ENCODE measurements at places on chromosomes 2 and 18.

GRCh38 chr2:60745761-60746160 lies 10.3 kb upstream of the PAPOLG start:
- no peak for DNase-seq

- DNase-seq: no peak
These were observed 72.9 kb downstream of the PKP4 start for GRCh38 chr2:158529379-158530259.

DNA sequence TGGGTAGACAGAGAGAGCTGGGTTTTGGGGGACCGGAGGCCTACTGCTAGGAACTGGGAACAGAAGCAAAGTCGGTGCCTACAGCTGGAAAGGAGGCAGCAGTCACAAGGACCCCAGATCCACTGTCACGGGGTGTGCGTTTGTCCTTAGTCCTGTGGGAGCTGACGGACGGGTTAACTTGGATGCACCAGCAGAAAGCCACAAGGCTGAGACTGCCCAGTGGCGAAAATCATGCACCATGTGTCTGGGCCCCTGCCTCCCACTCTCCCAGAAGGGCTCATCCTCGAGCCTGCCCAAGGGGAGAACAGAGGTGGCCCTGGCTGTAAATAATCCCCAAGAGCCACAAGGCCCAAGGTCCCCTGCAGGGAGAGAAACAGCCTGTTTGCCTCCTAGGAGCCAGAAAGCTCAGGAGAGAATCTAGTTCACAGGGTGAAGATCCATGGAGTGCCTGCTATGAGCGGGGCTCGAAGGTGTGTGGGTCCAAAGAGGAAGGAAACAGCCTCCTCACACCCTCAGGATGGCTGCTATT lies 11.7 kb upstream of the RALB start:
- no peak for DNase-seq

DNA sequence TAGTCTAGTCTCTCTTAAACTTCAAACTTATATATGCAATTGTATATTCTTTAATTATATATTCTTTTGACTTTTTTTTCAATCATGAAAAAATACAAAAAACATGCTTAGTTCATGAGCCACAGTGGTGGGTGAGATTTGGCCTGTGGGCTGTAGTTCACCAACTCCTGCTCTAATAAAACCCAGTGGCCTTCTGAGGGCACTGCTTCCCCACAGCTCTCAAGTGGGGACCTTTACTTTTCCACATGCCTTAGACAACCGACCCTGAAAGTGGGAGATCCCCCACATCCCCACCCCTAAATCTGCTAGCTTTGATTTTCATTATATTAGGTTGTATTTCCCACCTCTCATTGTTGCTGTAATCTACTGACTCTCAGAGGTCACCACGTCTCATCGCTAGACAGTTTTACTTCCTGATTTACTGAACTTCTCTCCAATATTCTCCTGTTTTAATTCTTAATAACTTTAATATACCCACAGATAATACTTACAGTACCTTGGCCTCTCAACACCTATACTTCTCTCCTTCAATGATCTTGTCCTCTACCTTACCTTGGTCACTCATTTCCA lies 57.3 kb downstream of the ROCK1 start:
- no peak for DNase-seq

- DNase-seq: no peak
These were observed 36.0 kb upstream of the BIN1 start for GRCh38 chr2:127142663-127143630.

- no peak for DNase-seq
These were observed 52.3 kb upstream of the ROCK1 start for GRCh38 chr18:21163647-21164547.

- DNase-seq: no peak
These were observed 91.1 kb upstream of the NOL4 start for GRCh38 chr18:34315591-34316352.

DNA sequence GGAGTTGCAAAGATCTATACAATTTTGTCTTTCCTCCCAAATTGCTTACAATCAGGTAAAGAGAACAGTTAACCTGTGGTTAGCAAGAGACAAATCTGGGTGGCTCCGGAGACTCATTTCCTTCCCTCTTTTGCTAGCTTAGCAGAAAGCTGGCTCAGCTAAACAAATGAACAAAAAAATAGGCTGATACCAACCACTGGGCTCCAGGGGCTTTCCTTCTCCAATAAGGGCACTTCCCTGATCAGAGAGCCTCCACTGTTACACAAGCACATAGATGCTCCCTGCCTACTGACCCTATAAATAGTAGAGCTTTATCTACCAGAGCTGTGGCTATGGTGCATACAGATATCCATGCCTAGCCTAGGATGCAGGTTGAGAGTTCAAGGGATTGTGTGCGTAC lies 90.1 kb upstream of the ARL5A start:
- no peak for DNase-seq

GRCh38 chr2:30450025-30450424 lies 3.0 kb downstream of the LCLAT1 start:
- DNase-seq: no peak

DNA sequence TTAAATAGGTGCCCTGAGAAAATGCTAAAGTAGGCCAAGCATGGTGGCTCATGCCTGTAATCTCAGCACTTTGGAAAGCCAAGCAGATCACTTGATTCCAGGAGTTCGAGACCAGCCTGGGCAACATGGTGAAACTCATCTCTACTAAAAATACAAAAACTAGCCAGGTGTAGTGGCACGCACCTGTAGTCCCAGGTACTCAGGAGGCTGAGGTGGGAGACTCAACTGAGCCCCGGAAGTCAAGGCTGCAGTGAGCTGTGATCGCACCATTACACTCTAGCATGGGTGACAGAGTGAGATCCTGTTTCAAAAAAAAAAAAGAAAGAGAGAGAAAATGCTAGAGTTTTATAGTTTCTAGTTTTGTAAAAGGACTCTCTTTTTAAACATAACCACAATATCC lies 12.0 kb downstream of the ANKRD44 start:
- no peak for DNase-seq

GRCh38 chr18:7898181-7898580 lies 331.1 kb downstream of the PTPRM start:
- no peak for DNase-seq

- no peak for DNase-seq
These were observed 182.7 kb downstream of the RPIA start for GRCh38 chr2:88874063-88874657.

GRCh38 chr2:40344364-40344763 lies 107.5 kb downstream of the SLC8A1 start:
- DNase-seq: no peak

DNA sequence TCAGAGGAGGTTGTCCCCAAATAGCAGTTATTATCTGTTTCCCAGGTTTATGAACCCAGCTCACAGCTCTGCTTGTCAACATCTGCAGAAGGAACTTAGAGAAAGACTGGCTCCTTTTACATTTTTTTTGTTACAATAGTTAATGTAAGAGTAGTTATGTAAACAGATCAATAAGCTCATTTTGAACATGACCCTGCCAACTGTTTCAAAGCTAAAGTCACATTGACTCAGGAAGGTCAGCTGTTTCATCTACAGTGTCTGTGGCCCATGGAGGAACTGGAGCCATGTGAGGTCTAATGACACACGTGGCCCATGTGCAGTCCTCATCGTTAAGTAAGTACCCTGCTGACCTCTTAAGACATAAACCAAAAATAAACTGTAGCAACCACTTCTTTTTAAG lies 97.1 kb downstream of the SH3RF3 start:
- DNase-seq: no peak

GRCh38 chr2:135812907-135813511 lies 24.0 kb downstream of the LCT start:
- no peak for DNase-seq

DNA sequence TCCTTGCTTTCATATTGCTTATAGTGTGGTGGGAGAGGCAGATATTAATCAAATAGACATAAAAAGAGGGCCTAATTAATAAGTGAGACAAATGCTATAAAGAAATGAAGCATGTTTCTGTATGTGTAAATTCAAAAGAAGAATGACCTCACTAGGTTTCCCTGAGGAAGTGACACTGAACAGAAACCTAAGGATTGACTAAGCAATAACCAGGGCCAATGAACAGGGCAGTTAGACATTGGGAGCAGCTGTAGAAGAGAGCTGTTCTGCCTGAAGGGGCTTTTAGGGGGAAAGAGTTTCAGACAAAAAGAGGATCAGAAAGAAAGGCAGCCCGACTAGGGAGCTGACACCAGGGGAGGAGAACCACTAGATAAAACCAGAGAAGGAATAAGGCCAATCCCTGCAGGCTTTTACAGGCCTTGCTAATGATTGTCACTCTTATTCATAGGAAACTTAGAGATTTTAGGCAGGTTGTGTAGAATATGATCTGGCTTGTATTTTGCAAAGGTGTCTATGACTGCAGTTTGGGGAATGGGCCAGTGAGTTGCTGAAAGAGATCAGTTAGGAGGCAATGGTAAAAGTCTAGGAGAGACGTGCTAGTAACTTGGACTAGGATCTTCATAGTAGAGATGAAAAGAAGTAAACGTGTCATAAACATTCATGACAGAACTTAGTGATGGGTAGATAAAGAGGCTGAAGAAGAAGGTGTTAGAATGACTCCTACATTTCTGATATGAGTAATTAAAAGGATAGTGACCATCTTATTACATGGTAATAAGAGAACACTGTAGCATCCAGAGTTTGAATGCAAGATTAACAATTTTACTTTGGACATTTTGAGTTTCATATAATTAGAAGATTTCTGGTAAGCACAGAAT lies 26.8 kb upstream of the NABP1 start:
- no peak for DNase-seq

GRCh38 chr2:55581874-55582547 lies 35.4 kb downstream of the PPP4R3B start:
- no peak for DNase-seq

- no peak for DNase-seq
These were observed 722.4 kb downstream of the NRXN1 start for GRCh38 chr2:50309503-50309902.

- no peak for DNase-seq
These were observed 34.7 kb upstream of the REEP1 start for GRCh38 chr2:86372133-86372532.

- DNase-seq: no peak
These were observed 154.5 kb downstream of the MYCN start for GRCh38 chr2:16094811-16095210.

GRCh38 chr2:190219186-190219585 lies 100.4 kb downstream of the HIBCH start:
- no peak for DNase-seq

GRCh38 chr2:24399434-24400206 lies 39.3 kb upstream of the ITSN2 start:
- no peak for DNase-seq

- no peak for DNase-seq
These were observed 66.9 kb upstream of the RBM44 start for GRCh38 chr2:237731663-237732062.

DNA sequence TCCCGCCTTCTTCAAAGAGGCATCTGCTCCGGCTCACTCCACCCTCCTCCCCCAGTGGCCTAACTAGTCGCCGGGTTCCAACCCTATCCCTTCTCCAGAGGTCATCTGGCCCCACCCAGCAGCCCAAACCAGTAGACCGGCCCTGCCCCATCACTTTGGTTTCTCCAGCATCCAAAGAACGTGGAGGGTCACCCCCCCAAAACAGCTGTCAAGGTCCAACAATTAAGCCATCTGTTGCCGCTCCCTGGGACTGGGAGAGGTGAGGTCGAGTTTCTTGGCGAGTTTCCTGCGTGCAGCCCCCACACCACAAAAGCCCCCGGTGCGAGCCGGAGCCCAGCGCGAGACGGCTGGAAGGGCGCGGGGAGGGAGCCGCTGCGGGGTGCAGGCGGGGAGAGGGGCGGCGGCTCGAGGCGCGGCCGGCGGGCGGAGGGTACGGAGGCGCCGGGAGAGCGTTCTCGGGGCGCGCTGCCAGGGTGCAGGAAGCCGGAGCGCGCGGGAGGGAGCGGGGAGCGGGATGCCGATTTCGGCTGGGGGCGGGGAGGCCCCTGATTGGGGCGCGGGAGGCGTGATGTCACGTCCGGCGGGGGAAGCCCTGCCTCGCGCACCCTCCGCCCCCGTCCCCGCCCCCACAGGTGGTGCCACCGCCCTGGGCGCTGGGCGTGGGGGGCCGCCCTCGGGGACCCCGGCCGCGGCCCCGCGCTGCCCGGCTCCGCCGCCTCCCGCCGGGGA lies 571 bp upstream of the GPC1 start:
- DNase-seq: peak; percentile 57

DNA sequence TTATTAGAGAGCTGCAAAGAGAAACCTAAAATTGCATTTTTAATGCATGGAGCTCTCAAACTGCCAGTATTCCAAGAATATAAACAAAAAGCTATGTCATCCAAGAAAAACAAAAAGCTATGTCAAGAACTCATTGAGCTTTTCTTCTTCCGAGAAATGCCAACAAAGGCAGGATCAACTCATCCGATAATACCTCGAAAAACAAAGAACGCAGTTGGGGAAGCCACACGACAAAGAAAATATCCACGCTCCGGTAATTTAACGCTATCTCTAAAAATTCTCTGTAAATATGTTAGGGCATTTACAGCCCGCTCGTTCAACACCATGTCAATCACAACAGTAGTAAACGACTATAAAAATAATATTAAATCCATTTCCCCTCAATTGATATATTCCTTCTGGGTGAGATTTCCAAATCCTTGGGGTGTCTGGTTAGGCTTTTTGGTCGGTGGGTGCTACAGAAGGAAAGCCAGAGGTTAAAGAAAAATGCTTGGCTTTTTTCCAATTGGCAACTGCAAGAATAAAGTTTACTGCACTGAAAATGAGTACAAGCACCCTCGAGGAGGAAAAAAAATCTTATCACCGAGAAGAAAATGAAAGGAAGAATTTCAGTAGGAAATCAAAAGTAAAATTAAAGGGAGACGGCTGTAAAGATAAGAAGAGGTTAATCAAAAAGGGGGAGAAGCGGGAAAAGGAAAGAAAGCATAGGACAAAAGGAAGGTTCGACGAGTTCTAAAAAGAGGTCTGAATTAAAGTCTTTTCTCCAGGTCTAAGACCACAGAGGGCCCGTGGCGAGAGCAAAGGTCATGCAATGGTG lies 856 bp downstream of the TIA1 start:
- DNase-seq: no peak

DNA sequence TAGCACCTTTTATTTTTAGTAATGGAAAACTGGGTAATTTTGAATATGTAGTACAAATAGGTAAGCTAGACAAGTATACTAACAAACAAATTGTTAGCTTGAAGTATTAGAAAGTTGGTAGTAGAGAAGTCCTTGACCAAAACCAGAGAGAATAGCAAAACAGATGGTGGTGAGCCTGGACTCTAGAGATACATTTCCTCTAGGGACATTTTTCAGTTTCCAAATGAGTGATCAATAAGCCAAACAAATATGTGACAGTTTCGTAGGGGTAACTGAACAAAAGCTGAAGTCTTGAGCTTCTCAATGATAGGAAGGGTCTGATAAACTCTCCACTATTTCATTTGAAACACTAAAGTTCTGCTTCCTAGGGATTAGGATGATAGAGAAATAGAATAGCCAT lies 692.0 kb upstream of the FAM98A start:
- DNase-seq: no peak

- no peak for DNase-seq
These were observed 8.0 kb upstream of the CDK15 start for GRCh38 chr2:201798252-201798913.

DNA sequence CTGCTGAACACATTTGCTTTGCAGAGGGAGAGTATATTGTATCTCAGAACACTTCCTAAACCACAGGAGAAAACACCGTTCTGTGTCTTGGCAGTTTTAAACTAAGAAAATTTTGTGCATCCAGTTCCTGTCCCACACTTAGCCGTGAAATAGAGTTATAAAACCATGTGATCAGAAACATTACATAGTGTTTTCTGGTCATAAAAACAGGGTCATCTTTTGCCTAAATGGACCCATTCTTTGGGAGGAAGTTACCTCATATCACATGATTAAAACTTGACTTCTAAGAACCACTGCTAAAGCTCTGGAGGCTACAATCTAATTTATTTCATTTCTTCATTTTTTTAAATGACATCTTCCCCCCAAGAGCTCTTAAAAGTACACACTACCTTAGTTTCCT lies 138.7 kb downstream of the PAX3 start:
- DNase-seq: no peak

Measured in thoracic aorta (tissue), 2 donors.